ENCODE measurements at places on chromosomes 1 and 21.

DNA sequence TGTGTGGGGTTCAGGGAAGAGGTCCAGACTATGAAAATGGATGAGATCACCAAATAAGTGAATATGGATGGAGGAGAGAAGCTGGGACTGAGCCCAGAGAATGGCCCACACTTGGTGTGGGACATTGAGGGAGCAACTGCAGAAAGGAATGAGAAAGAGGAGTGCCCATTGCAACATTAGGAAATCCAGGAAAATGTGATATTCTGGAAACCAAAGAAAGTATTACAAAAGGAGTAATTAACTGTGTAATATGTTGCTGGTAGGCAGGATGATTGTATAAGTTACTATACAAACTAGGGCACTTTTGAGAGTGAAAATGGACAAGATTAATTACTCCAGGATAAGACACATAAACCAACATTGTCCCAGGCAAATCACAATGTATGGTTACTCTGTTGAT lies 59.8 kb upstream of the ARTN start:
- DNase-seq: no peak

DNA sequence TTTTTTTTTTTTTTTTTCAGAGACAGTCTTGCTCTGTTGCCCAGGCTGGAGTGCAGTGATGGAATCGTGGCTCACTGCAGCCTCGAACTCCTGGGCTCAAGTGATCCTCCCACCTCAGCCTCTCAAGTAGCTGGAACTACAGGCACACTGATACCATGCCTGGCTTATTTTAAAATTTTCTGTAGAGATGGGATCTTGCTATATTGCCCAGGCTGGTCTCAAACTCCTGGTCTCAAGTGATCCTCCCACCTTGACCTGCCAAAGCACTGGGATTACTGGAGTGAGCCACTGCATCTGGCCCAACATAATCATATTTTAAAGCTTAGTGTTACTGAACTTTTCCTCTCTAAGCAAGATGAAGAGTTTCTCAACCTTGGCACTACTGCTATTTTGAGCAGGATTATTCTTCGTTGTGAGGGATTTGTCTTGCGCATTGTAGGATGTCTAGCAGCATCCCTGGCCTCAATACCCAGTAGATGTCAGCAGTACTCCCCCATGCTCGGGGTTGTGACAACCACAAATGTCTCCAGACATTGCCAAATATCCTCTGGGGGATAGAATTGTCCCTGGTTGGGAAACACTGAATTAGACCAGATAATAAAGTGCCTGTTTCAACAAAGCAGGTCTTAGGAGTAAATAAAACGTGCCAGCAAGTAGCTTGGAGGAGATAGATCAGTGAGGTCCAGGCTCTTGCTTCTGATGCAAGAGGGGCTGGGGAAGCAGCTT lies 15.1 kb upstream of the THRAP3 start:
- DNase-seq: peak; percentile 69

DNA sequence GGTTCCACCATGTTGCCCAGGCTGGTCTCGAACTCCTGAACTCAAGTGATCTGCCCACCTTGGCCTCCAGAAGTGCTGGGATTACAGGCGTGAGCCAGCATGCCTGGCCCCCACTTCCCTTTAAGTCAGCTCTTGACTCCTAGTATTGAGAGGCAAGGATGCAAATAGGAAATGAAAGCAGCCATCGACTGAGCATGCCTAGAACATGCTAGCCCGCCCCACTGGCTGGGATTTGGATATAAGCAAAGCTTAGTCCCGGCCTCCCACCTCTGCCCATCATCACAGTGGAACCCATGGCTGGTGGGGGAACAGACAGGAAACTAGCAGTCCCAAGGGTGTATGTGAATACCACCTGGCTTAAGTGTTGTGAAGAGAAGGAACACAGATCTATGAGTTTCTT lies 10.5 kb downstream of the C1orf167 start:
- no peak for DNase-seq

- DNase-seq: peak; percentile 75
These were observed 90.7 kb downstream of the TENT5C start for GRCh38 chr1:117696561-117696960.

DNA sequence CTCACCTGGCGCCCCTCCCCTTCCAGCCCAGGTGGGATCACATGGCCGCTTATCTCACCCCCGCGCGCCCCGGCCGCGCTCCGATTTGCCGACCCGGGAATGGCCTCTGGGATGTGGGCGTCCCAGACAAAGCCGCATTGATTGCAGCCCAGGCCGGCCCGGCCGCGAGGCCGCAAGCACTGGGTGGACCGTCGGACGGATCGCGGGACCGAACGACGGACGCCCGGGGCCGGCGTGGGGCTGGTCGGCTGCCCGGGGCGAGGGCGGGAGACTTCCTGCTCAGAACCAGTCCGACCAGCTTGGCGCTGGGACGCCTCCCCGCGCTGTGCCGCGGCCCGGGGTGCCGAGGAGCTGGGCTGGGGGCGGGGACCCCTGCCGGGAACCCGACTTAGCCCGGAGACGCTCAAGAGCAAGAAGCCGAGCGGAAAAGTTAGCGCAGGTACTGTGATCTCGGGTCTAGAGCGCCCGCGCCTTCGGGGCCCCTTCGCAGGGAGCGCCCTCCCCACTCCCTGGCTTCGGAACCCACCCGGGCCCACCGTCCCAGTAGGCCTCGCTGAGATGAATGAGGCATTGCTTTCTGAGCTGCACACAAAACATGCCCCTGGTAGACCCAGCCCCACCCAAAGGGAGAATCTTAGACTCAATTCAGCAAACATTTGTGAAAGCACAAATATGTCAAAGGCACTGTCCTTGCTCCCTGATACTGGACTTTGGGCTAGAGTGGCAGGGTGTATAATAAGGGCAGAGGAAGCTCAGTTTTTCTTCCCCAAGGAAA lies 415 bp upstream of the LAD1 start:
- no peak for DNase-seq

DNA sequence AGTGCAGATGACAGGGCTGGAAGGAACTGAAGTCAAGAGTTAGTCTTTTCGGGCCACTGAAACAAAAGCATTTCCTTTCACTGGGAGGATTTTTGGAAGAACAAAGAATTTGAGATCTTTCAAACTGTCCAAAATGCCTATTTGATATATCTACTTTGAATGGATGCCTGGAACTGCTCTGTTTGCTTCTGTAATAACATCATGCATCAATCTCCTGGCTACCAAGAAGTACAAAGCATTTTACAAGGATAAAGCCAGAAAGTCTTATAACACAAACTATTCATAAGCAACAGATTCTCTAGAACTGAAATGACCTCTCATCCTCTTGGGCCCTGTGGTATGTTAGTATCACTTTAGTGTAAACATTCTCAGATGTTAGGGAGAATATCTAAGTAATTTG lies 18.2 kb upstream of the RHOU start:
- no peak for DNase-seq

GRCh38 chr1:172184506-172185191 lies 235.8 kb upstream of the C1orf105 start:
- no peak for DNase-seq

GRCh38 chr1:63612564-63612963 lies 19.4 kb downstream of the PGM1 start:
- peak; percentile 23 for DNase-seq

GRCh38 chr1:201758499-201759050 lies 70.4 kb upstream of the IPO9 start:
- no peak for DNase-seq

DNA sequence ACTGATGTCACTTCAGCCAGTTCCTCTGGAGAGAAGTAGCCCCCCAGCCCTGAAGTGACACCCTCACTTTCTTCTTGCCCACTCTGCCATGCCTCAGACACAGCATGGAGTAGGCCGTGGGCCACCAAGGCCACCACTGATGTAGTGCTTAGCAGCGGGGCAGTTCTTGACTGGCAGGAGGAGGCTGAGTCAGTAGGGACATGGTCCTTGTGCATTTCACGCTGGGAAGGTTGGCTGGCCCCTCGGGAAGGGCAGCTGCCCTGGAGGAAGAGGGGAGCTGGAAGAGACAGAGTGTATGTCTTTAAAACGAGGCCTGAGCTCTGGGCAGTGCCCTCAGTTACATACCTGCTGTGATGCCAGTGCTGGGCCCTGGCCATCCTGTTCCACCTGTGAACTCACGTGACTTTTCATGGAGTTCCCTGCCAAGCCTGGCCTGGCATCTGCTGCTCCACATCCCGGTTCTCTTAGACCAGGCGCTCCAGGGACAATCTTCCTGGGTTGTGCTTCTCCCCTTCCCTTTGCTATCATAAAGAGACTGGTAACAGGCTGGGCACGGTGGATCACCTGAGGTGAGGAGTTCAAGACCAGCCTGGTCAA lies 158.6 kb upstream of the TMEM51 start:
- no peak for DNase-seq

GRCh38 chr1:66788231-66788939 lies 12.7 kb downstream of the INSL5 start:
- no peak for DNase-seq

DNA sequence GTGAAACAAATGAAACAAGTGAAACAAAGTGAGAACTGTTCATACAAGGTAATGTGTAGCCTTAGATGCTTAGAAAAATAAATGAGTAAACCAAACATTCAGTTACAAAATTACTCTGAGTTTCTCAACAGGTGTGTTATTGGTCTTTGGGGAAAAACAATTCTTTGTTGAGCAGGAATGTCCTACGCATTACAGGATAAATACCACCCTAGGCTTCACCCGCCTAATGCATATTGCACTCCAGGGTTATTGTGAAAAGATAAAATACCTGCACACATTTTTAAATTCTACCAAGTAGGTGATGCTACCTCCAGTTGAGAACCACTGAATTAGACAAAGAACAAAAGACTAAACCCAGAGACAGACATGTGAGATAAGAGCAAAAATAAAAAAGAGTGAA lies 72.2 kb downstream of the ADAMTS1 start:
- DNase-seq: no peak

DNA sequence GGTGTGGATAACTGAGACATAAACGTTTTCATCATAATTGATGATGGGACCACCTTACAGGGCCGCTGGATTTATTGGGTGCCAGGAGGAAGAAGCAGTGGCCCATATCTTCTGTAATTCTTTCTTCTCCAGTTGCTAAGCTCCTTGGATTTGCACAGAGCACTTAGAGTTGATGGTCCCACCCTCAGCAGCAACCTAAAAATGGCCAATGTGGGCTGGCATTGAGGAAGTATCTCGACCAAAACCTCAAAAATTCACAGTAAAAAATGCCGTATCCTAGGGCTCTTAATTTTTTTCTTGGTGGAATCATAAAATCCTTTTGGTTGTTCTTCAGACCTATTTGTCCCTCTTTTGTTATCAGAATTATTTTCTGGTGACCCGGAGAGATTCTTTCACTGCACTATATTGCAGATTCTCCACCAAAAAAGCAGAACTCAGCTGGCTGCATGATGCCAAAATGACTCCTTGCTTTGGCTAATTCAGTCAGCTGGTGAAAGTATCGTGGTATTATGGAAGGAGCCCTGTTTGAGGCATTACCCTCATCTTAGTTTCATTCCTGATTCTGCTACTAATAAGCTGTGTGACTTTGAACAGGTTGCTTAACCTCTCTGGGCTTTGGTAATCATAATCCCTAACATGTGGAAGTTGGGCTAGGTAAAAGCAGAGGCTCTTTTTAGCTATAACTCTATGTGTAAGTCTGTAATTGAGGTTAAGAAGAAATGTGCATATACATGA lies 27.6 kb downstream of the KIRREL1 start:
- DNase-seq: peak; percentile 65

- DNase-seq: no peak
These were observed 16.7 kb upstream of the IL10RB start for GRCh38 chr21:33249331-33250002.

GRCh38 chr1:39575191-39576015 lies 1.2 kb downstream of the PABPC4 start:
- peak; percentile 84 for DNase-seq

DNA sequence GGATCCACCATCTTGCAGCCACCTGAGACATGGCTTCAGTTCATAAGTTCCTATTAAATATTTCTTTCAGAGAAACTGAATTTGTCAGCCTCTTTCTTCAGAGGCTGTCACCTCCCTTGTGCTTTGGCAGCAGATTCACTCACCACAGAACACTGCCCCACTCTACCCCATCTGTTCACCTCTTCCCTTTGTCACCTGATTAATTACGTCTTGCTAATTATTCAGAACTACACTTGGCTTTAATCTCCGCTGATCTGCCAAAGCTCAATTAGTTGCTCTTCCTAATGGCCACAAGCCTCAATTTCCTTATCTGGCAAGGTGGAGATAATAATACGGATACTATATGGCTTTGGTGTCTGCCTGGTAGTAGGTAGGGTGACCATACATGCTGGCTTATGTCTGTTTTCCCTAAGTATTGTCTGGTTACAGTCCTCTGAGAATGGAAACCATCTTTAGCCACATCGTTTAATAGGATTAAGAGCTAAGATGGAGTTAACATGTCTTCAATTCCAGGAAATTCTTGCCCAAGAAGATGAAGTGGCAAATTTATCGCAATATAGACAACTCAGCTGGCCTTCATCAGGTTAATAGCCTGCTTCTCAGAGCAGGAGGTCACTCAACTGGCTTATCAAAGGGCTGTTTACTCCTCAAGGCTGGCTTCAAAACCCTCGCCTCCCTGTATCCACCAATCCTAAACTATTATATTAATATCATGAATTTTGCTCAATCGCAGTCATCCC lies 58.2 kb upstream of the ADAR start:
- DNase-seq: no peak

GRCh38 chr1:88640060-88640459 lies 44.0 kb upstream of the PKN2 start:
- DNase-seq: no peak

DNA sequence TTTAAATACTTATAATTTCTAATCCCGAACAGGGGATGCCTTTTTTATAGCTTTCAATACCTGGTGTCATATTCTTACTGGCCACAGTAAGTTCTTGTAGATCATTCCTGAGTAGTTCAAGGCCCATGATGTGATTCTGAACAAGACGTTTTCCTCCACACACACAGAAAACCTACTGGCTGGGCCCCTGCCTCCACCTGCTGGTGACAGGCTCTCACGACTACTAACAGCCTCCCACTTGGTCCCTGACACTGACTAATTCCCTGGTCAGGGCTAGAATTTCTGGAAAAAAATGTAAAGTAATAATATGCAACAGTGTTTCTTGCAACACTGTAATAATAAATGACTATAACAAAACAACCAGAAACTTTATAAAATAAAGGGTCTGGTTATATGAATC lies 50.4 kb upstream of the RIPK4 start:
- DNase-seq: peak; percentile 55

DNA sequence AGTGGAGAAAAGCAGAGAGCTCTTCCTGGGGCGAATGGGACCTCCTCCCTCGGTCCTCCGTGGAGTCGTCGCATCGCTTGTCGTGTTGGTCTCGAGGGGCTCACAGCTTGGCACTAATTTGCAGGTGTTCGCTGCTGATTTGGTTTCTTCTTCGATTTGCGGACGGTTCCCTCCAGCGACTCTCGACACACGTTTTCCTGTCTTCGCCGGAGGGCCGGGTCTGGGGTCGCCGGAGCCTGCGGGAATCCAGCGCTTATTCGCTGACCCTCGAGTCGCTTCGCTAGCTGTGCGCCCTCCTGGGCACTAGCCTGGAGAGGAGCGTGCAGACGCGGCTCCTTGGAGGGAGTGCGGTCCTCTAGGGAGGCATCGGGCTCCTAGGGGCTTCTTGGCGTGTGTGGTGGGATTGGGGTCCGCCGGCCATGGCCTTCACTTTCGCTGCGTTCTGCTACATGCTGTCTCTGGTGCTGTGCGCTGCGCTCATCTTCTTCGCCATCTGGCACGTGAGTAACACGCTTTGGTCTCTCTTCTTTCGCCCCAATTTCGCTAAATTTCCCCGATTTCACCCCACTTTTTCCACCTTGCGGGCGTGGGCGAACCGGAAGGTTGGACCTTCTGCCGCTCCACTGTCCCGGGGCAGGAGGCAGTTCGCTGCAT lies 766 bp downstream of the CNIH3 start:
- no peak for DNase-seq

GRCh38 chr21:38459490-38459889 lies 38.8 kb downstream of the ERG start:
- no peak for DNase-seq

GRCh38 chr1:53279296-53280200 lies 41.2 kb upstream of the MAGOH start:
- DNase-seq: no peak
